ENCODE measurements at places on chromosomes 6 and 20.

- H3K4me3 ChIP-seq: peak overlapping the region; percentile 57
- H3K36me3 ChIP-seq: no peaks in the 10 kb centered on the region
These were observed 5.1 kb upstream of the TFAP2A start for GRCh38 chr6:10419749-10420545.

DNA sequence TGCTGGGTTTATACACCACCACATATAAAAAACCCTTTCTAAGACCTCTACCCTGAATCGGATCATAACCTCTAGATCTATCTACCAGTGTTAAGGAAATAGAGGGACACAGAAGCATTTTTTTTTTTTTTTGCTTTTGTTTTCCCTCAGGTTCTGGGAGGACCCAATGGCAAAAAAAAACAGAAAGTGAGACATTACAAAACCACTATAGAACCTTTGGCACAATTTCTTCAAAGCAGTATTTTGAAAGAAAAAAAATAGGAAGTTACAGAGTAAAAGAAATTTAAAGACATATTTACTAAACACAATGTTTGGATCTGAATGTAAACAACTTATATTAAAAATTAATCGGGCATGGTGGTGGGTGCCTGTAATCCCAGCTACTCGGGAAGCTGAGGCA lies 1258.7 kb upstream of the GJE1 start:
- H3K27me3 ChIP-seq: no peaks in the 10 kb centered on the region
- no peaks in the 10 kb centered on the region for H3K4me1 ChIP-seq
- no peak overlapping the region for H3K4me3 ChIP-seq
- H3K27ac ChIP-seq: no peak overlapping the region
- no peak for DNase-seq

DNA sequence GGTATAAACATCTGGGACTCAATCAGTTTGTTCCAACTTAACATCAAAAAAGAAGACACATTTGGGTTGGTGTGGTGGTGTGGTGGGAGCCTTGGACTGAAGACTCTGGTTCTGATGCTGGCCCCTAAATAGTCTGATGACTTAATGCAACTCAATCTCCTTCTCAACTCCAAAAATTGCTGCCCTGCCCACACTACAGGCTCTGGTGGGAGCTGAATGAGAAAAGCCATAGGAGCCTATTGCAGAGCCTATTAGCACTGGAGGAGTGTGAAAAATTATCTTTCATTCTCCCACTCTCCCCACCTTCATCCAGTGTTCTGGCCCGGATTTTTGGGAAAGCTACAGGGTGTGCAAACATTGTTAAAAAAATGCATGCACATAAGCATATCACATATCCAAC lies 56.5 kb downstream of the DTNBP1 start:
- no peak for DNase-seq
- no peak overlapping the region for H3K4me3 ChIP-seq
- no peak overlapping the region for H3K27ac ChIP-seq
- peaks cover 6% of the 10 kb centered on the region for H3K36me3 ChIP-seq

DNA sequence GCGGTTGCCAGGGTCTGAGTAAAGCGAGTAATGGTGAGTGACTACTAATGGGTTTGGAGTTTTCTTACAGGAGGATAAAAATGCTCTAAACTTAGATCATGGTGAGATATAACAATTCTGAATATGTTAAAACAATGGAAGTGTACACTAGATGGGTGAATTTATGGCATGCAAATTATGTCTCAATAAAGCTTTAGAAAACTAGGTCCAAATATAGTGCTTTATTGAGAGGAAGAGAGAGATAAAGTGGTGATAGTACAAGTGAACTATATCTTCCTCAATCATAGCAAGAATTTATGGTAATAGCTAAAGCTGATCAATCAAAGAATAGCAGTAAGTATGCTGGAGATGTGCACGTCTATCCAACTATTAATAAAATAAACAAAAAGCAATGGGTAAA lies 23.9 kb downstream of the SRPK1 start:
- H3K27ac ChIP-seq: no peak overlapping the region
- H3K4me1 ChIP-seq: peaks cover 19% of the 10 kb centered on the region
- no peak for DNase-seq
- H3K27me3 ChIP-seq: no peaks in the 10 kb centered on the region

- no peak overlapping the region for H3K27ac ChIP-seq
- no peak for DNase-seq
- no peaks in the 10 kb centered on the region for H3K36me3 ChIP-seq
- H3K27me3 ChIP-seq: no peaks in the 10 kb centered on the region
These were observed 26.8 kb downstream of the DOK5 start for GRCh38 chr20:54502179-54502578.

DNA sequence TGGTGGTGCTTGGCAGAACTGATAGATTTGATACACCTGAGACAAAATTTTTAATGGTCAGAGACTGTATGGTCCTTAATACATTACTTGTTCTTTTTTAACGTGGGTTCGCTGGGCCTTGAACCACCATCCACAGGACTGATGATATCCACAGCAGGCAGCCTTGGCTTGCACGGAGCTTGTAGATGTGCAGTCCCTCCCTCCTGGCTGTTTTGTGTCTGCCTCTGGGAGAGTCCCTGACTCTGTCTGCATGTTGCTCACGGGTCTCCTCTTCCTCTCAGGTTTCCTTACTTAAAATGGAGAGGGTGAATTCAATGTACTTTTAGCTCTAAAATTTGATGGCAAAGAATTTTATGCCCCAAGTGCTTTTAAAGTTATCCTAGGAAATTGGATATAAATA lies 17.5 kb downstream of the KIF25 start:
- H3K4me3 ChIP-seq: no peak overlapping the region
- peaks cover 6% of the 10 kb centered on the region for H3K4me1 ChIP-seq
- no peak for DNase-seq
- H3K27ac ChIP-seq: no peak overlapping the region

GRCh38 chr20:24043294-24043693 lies 54.7 kb upstream of the GGTLC1 start:
- no peaks in the 10 kb centered on the region for H3K36me3 ChIP-seq
- no peaks in the 10 kb centered on the region for H3K4me1 ChIP-seq
- no peak overlapping the region for H3K27ac ChIP-seq
- DNase-seq: no peak
- no peak overlapping the region for H3K4me3 ChIP-seq
- no peaks in the 10 kb centered on the region for H3K27me3 ChIP-seq

GRCh38 chr20:56359212-56360132 lies 698 bp downstream of the FAM210B start:
- H3K27ac ChIP-seq: peak overlapping the region; percentile 81
- no peaks in the 10 kb centered on the region for H3K36me3 ChIP-seq
- H3K4me3 ChIP-seq: peak overlapping the region; percentile 91
- H3K27me3 ChIP-seq: no peaks in the 10 kb centered on the region
- H3K4me1 ChIP-seq: peaks cover 11% of the 10 kb centered on the region

GRCh38 chr6:125759959-125760457 lies 10.6 kb downstream of the HEY2 start:
- peaks cover 17% of the 10 kb centered on the region for H3K36me3 ChIP-seq
- DNase-seq: no peak
- no peaks in the 10 kb centered on the region for H3K27me3 ChIP-seq

- no peaks in the 10 kb centered on the region for H3K27me3 ChIP-seq
- H3K27ac ChIP-seq: no peak overlapping the region
- no peaks in the 10 kb centered on the region for H3K4me1 ChIP-seq
- no peaks in the 10 kb centered on the region for H3K36me3 ChIP-seq
- H3K4me3 ChIP-seq: no peak overlapping the region
These were observed 68.9 kb upstream of the PHACTR2 start for GRCh38 chr6:143608906-143609305.

DNA sequence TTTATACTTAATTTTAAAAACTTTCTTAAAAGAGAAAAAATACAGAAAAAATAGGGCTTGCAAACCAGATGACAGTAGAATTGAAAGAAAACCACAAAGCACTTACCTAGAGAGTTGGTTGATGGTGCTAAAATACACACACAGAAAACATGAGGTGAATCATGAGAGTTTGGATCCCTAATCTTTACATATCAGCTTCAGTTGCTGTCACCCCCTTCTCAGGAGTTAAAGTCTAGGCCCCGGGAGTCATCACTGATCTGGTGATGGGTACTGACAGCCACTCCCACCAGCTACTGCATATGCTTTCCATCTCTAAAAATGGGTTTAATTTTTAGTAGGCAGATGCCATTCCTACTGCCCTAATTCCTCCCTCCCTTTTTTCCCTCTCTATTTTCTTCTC lies 16.7 kb downstream of the TSBP1 start:
- no peaks in the 10 kb centered on the region for H3K4me1 ChIP-seq
- no peaks in the 10 kb centered on the region for H3K27me3 ChIP-seq
- DNase-seq: no peak
- no peak overlapping the region for H3K4me3 ChIP-seq

DNA sequence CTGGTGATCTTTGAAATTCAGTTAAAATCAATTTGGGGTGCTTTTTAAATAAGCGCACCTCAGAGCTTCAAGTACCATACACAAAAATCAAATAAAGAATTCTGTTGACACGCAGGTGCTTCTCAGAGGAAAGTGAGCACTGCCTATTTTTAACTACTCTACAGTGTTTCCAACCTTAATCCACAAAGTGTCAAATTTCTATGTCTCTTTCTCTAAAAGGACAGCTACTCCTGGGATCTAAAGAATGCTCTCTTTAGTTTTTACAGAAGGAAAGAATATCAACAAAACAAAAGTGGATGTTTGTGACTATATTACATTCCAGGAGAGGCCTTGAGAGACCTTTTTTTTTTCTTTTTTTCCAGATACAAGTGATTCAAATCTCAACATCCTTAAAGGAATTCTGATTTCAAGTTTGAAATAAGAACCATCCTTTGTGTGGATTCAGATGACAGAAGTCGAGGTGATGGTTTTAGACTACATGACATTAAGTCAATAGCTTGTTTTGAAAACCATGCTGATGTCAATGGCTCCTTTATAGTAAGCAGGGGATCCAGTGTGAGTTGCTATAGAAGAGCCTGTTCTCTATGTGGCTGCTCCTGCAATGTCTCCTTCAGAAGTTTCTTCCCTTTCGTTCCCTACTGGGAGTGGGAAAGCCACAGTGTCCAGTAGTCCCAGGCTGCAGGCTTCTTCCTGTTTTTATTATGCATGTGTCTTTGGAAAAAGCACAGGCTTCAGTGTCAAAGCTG lies 67.2 kb upstream of the DEFB112 start:
- no peak overlapping the region for H3K4me3 ChIP-seq
- peaks cover 6% of the 10 kb centered on the region for H3K4me1 ChIP-seq
- DNase-seq: no peak
- no peak overlapping the region for H3K27ac ChIP-seq
- no peaks in the 10 kb centered on the region for H3K36me3 ChIP-seq
